ENCODE measurements at places on chromosomes 1 and 21.

- DNase-seq: no peak
Observed at GRCh38 chr1:168893359-168893801, 164.4 kb upstream of the DPT start.

DNA sequence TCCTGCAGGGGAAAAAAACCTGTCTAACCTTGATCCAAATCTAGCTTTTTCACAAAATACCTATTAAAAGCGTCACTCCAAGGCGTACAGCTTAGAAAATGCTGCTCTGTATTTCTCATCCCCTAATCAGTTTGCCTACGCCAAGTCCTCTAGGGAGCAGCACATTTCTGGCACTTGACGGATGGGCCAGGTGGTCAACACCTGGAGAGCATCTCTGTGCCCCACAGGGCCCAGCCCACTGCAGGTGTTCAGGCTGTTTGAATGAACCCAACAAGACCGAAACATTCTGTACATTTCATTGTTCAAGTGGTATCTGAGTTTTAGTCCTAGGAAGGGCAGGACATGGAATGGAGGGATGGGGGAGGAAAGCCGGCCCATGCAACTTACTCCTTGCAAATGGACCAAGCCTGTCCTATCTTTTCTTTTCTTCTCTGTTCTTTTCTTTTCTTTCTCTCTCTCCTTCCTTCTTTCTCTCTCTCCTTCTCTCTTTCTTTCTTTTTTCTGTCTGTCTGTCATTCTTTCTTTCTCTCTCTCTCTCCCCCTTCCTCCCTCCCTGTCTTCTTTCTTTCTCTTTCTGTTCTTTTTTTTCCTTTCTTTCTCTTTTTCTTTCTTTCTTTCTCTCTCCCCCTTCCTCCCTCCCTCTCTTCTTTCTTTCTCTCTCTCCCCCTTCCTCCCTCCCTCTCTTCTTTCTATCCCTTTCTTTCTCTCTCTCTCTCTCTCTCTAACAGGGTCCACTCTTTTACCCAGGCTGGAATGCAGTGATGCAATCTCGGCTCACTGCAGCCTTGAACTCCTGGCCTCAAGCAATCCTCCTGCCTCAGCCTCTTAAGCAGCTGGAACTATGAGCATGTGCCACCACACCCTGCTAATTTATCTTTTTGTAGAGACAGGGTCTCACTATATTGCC, 29.1 kb downstream of the IGFN1 start:
- no peak for DNase-seq

- no peak for DNase-seq
Observed at GRCh38 chr21:31543191-31543590, 116.3 kb upstream of the SOD1 start.

GRCh38 chr1:197285526-197286205, 17.6 kb downstream of the CRB1 start:
- DNase-seq: no peak

DNA sequence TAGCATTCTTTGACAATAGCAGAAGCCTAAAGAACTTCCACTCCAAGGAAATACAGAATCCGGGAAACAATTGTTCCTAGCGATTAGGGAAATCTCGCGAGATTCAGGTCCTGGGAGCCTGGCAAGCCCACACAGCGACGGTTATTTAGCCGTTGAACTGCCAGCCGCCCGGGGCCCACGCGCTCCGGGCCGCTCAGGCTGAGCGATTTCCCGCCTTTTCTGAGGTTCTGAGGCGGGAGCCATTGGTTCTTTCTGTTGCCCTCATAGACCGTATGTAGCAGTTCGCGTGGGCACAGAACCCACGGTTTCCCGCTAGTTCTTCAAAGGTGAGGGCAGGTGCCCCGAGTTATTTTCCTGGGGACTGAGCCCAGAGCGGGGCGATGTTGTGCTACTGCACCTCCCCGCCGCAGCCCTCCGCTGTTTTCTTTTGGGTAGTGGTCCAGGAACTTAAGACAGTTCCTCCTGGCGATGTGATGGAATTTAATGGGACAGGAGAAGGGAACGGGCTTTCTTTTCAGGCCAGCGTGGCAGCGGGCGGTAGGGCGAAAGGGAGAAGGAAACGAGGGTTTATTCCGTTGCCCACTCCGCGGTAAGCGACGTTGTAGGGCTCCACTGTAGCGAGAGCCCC, at the start of gene SYCP1:
Gene SYCP1 (plus strand): TSS at position 171 of the 628 bp plus-strand sequence. CDS start 602 bp downstream, outside the sequence.
- DNase-seq: no peak

- DNase-seq: no peak
Observed at GRCh38 chr1:9062021-9062471, 7.4 kb downstream of the SLC2A5 start.

All from right renal pelvis (tissue), 4 donors.